ENCODE measurements at places on chromosomes 12 and 14.

DNA sequence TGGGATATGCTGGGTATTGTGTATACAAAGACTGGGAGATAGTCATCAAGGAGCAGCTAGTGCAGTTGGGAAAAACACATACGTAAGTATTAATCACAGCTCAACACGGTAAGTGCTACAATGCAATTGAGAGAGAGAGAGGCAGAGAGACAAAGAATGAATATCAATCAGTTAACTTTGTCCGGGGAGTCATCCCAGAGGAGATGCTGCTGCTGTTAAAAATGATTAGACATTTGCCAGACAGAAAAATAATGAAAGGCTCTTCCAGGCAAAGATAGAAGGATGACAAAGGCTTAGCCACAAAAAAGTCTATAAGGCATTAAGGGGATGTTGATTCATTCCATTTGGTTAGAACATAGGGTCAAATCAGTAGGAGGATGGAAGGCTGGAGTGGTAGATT, 45.1 kb downstream of the AKAP6 start:
- DNase-seq: no peak

GRCh38 chr14:21133901-21134300, 22.0 kb downstream of the OR5AU1 start:
- no peak for DNase-seq

- DNase-seq: no peak
These were observed 962 bp upstream of the KERA start for GRCh38 chr12:91058786-91059185.

DNA sequence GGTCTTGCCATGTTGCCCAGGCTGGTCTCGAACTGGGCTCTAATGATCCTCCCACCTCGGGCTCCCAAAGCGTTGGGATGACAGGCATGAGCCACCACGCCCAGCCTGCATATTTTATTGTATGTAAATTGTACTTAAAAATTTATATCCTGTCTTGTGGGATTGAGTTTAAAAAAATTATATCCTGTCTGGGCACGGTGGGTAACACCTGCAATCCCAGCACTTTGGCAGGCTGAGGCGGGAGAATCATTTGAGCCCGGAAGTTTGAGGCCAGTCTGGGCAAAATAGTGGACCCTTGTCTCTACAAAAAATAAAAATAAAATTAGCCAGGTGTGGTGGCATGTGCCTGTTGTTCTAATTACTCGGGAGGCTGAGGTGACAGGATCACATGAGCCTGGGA, 13.9 kb upstream of the CEBPE start:
- no peak for DNase-seq

- DNase-seq: peak; percentile 20
These were observed 64.3 kb downstream of the ANO6 start for GRCh38 chr12:45279931-45280830.

DNA sequence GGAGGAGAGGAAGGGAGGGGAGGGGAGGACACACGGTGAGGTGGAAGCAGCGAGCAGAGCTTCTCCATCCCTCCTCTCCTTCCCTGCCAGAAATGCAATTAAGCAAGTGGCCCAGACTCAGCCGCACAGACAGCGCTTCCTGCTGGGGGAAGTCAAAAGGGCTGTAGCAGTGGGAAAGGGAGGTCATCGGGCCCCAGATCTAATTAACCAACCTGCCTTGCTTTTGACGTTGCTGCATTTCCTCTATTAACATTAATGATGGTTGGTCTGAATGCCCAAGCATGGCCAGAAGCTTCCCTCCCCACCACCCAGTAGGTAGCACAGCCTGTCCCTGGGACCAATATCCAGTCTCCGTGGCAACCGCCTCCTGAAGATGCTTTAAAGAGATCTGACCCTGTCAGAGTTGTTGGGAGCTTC, 4.6 kb upstream of the NGB start:
- DNase-seq: no peak

GRCh38 chr12:15227004-15227679, 5.9 kb upstream of the RERG start:
- DNase-seq: peak; percentile 52

GRCh38 chr12:93970900-93971688, 177.3 kb upstream of the PLXNC1 start:
- no peak for DNase-seq

DNA sequence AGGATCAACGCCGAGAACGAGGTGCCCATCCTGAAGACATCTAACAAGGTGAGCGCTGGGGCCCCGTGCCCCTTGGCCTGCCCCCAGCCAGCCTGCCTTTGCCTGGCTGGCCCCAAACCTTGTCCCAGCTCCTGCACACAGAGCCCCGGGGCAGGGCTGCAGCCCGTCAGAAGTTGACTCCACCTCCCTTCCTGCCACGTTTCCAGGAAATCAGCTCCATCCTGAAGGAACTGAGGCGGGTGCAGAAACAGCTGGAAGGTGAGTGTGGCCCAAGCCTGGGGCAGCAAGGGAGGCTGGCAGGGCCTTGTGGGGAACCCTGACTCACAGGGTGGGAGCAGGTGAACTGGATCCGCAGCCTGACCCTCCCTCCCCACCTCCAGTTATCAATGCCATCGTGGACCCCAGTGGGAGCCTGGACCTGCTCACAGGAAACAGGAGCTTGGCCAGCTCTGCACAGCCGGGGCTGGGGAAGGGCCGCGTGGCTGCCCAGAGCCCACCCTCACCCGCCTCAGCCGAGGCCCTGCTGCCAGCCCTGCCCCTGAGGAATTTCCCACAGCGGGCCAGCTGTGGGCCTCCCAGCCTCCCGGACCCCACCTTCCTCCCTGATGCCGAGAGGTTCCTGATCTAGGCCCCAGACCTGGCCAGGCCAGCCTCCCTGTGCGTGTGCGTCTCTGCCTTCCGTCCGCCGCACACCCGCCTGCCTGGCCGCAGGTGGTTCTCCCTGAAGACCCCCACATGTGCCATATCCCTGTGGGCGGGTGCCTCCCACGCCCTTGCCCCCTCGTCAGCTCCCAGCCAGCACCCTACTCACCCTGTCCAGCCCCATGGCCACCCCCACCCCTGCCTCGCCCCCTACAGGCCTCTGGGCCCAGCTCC, 29.5 kb downstream of the CEP170B start:
- no peak for DNase-seq

GRCh38 chr14:68208626-68209317, 389.2 kb downstream of the RAD51B start:
- no peak for DNase-seq

GRCh38 chr12:31715283-31715825, 13.5 kb downstream of the AMN1 start:
- DNase-seq: peak; percentile 90

DNA sequence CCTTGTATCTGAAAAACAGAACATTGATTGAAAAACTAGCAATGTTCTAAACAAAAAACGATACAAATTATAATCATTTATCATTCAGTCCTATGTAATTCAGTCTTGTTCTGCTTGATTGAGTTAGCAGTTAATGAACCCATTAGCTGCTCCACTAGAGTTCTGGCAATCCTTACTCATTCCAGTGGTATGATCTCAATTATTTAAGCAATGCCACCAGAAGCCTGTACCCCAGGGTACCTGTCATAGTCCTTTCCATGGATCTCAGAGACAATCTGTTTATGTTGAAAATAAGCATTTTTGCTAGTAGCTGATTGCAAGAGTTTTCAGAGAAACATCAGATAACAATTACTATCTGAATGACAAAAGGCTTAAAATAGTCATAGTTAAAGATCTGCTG, 115.9 kb downstream of the UNC79 start:
- no peak for DNase-seq

GRCh38 chr14:88163731-88164255, 158.9 kb downstream of the GPR65 start:
- no peak for DNase-seq

DNA sequence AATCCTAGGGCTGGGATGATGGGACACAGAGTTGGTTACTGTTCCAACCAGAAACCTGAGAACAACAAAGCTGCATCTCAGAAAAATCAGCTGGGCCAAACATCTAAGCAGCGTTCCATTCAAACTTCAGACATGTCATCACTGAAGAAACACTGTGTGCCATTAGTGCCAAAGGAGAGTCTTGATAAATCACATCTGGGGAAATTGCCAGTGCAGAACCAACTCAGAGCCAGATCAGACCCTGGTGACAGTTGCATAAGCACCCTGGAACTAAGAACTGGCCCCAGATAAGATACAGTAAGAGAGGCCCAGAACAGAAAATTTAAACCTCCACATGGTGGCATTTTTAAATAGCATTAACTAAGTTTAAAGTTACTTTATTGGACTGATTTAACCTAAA, 482.8 kb downstream of the PRKD1 start:
- no peak for DNase-seq

DNA sequence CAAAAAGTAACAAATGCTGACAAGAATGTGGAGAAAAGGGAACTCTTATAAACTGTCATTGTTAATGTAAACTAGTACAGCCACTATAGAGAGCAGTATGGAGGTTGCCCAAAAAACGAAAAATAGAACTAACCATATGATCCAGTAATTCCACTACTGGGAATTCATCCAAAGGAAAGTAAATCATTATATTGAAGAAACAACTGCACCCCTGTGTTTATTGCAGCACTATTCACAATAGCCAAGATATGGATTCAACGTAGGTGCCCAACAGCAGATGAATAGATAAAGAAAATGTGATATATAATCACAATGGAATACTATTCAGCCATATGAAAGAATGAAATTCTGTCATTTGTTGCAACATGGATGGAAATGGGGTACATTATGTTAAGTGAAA, 188.0 kb upstream of the E2F7 start:
- DNase-seq: no peak

- peak; percentile 28 for DNase-seq
These were observed 774 bp upstream of the MANSC4 start for GRCh38 chr12:27780612-27781408.

DNA sequence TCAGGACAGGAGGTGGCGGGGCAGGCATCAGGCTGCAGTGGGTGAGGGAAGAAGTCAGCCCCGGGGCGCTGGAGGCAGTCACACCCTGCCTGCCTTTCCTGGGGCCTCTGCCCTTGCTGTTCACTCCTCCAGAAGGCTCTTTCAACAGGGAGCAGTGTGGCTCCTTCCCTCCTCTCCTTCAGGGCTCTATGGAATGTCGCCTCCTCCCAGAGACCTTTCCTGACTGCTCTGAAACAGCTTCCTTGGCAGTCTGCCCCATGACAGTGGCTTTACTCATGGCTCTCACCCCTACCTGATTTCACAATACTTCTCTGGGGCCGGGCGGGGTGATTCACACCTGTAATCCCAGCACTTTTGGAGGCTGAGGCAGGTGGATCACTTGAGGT, 7.1 kb downstream of the RHOF start:
- DNase-seq: no peak

Data from hematopoietic multipotent progenitor cell treated with erythropoietin and hydrocortisone succinate and interleukin-3 and kit ligand, for 8 days (in vitro differentiated cells).